Activated CD8-positive, alpha-beta memory T cell treated with anti-CD3 and anti-CD28 coated beads for 4 hours (primary cell): ENCODE measurements at places on chromosomes 6 and 20.

- DNase-seq: no peak
These were observed 49.3 kb downstream of the PRR18 start for GRCh38 chr6:166258854-166259276.

DNA sequence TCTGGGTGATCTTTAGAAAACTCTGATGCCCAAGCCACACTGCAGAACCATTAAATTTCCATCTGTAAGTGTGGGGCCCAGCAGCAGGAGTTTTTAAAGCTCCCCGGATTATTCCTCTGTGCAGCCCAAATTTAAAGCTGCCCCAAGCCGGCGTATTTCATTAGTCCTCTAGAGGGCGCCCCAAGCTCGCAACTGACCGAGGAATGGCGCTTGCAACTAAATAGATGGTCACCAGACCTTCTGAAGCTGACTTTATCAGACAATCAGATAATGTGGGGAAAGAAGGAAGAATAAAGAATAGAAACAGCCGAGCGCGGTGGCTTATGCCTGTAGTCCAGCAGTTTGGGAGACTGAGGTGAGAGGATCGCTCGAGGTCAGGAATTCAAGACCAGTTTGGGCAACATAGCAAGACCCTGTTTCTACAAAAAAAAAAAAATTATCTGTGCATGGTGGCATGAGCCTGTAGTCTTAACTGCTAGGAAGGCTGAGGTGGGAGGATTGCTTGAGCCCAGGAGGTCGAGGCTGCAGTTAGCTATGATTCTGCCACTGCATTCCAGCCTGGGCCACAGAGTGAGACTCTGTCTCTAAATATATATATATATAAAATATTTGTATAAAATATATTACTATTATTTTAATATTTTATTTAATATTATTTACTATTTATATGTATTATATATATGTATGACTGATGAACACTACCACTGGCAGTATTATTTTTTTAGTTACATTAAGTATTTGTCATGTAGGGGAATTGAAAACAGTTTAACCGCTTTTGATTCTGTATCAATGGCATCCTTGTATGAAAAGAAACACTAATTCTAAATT, 56.0 kb downstream of the OTOR start:
- DNase-seq: no peak

GRCh38 chr6:128437685-128438084, 82.7 kb downstream of the PTPRK start:
- no peak for DNase-seq

DNA sequence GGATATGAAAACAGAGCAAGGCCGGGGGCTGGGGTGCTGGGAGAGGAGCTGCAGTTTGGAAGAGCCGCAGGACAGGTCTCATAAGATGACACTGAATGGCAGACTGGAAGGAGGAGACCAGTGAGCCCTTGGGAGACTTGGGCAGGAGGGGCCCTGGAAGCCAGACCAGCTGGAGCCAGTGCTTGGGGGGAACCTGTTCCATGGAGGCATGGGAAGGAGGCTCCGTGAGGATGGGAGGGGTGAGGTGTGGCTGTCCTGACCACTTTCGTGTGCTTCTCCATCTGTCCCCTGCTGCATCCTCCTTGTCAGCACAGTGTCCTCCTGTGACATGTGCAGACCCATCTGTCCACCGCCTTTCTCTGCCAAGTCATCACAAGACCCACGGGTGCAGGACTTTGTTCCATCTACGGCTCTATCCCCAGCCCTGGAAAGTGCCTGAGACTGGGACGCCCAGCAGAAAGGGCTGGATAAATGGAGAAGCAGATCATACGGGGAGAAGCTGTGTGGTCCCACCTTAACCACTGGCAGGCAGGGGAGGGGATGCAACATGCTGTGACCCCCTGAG, 84.8 kb upstream of the MPC1 start:
- no peak for DNase-seq

DNA sequence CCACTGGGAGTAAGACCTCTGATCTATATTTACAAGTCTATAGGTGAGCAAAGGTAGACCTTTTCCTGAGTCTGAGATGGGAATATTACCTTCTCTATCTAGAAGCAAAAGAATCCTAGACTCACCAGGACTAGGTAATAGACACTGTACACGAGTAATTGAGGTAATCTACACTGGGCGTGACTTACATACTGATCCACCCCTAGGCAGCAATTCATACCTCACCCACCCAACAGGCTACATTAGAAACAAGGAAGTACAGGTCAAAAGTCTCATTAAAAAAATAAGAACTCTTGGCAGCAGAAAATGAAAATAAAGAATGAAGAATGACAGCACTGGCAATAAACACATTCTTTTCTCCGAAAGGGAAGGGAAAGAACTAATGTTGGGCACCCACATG, 7.6 kb downstream of the CSNK2A1 start:
- DNase-seq: no peak

- DNase-seq: no peak
These were observed 25.7 kb upstream of the TCF21 start for GRCh38 chr6:133863228-133863627.

GRCh38 chr6:43951063-43951755, 176.0 kb downstream of the MRPL14 start:
- no peak for DNase-seq

- DNase-seq: no peak
These were observed 78.4 kb upstream of the ATXN1 start for GRCh38 chr6:16839631-16840179.
